ENCODE measurements at places on chromosomes 5 and 9.

GRCh38 chr9:86329649-86330048, 24.6 kb downstream of the TUT7 start:
- no peak for DNase-seq

DNA sequence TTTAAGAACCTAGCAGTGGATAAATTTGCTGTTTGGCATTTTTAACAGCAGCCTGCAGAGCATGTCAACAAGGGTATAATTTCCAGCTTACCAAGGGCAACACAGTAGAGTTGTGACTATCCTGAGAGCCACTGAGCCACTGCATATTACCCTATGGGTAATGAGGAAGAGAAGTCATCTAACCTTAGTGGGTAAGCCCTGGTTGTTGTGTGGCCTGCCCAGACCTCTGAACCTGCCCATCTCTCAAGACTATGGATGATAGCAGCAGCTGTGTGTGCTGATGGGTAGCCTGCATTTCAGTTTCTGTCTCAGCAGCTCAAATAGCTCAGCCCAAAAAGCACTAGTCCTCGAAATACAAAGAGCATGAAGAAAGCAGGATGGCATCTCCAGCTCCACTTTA, 56.1 kb upstream of the PIP5K1B start:
- no peak for DNase-seq

DNA sequence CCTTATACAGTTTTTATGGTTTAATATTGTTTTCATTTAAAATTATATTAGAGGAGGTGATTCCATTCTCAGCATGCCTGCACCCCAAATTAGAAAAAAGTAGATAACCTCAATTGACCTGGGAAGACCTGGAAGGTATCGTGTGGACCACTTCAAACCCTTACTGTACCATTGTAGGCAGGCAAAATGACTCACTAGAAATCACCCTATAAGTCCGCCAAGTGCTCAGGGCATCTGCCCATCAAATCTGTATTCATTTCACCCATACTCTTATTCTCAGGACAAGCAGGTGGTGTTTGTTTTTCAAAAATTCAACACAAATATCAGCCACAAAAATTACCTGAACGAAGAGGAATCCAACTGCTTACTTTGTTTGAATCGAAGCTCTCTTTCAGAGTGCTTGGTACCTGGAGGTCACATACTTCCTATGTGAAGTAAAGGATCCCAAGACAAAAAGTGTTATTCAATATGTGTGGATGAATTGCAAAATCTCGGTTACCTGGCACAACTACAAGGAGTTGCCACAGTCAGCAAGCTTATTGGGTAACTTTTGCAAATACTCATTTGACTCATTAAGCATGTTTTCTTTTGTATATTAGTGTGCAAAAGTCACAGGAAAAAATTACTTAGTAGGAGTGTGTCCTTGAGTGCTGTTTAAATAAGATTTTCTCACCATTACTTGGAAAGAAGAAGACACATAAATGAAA, 216.2 kb downstream of the ENC1 start:
- peak; percentile 13 for DNase-seq

- DNase-seq, result no peak
These were observed 65.1 kb downstream of the PLPPR1 start for GRCh38 chr9:101093620-101094019.

GRCh38 chr5:93403141-93403928, 177.7 kb downstream of the NR2F1-AS1 start:
- peak; percentile 2 for DNase-seq

DNA sequence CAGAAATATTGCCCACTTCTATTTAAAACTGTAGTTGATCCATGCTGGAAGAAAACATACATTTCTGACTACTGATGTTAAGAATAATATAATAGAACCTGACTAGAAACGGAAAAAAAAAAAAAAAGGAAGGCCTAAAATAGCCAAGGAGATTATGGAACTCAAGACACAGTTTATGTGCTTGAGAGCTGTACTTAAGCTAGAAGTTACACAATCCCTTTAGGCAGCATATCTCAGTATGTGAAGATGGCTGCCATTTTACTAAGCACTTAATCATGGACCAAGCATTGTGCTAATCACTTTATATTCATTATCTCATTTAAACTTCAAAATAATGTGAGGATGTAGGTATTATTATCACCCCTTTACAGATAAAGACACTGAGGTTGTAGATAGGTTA, 73.0 kb upstream of the NR4A3 start:
- DNase-seq, result no peak

DNA sequence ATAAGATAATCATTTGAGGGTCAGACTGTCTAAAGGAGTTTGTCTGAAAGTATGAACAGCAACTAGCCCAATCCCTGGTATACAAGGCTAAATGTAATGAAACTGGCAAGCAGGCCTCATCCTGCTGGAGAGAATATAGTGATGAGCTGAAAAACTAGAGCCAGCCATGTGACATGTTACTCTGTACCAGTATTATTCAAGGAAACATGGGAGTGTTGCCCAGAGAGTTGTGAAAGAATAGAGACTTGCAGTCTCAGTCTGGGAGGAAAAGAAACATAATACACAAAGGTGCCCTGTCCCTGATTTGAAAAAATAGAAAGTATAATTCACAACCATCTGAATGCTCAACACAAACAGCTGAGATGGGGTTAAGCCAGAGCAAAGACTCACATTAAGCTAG, 37.9 kb upstream of the HTR1A start:
- DNase-seq, result no peak

DNA sequence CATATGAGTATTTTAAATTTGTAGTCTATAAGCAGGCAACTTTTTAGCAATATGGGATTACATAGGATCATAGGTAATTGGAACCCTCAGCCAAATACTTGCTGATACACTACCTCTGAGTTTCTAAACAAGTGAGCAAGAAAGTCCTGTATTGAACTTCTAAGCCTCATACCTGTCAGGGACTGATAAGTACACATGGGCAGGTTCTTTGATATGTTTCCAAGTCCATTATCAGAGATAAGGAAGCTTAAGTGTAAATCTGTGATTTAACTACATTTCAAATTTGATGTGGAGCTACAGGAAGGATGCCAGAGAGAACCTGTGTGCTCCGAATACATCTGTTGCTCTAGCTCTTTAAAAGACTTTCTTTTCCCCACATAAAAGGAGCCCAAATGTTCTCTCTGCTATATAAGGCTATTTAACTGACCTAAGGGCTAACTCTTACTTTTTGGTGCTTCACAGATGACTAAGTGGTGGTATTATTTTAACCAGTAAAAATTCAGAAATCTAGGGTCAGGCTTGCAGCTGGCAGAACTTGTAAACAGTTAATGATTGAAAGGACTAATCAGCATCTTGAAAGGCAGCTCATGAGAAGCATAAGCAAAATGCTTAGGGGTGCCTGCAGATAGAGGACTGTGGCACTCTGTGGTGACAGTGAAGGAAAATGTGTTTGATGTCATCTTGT, 228.6 kb downstream of the NR3C1 start:
- DNase-seq, result no peak

DNA sequence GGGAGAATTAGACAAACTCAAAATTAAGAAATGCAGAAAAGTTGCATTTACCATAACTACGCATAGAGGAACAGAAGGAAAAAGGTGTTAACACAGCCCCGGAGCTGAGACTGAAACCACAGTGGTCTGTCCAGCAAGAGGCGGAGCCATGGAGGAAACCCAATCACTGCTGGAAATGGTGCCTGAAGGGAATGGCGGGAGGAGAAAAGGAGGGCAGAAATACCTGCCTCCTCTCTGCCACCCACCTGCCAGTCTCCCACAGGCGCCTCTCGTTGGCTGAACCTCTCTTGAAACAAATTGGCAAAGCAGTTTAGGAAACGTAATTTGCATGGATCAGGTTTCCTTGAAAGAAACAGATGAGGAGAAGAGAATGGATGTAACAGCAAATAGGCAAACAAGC, 9.7 kb upstream of the PRKACG start:
- DNase-seq, result peak; percentile 76

DNA sequence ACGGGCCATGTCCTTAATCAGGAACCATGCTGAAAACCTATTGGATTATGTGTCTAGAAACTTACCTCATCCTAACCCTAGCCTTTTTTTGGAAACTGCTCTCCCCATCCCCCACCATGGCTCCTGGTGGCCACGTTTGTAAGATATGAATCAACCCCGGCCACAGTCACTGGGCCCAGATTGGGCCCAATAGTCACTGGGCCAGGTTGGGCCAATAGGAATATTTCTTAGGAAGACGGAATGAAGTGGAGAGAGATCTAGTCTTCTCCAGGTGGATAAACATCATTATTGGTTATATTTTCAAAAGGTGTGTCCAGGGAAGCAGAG, 468.7 kb downstream of the ARHGEF28 start:
- DNase-seq, result no peak

DNA sequence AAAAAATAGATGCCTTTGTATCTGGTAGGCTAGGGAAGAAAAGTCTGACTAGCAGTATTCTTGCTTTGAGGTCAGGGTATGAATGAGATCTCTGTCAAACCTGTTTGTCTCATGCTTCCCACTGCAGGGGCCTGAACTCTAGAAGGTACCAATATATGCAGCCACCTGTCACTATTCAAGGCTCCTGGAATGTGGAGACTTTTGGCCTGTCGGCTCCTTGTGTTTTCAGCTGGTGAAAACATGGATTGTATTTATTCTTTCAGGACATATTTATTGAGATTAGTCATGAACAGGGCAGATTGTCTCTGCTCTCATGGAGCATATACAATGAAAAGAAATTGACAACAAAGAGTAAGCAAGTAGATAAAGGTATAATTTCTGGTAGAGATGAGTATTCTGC, 255.8 kb downstream of the ARHGAP26 start:
- peak; percentile 41 for DNase-seq

- DNase-seq, result no peak
These were observed 290.9 kb downstream of the CDK5RAP2 start for GRCh38 chr9:120289098-120289497.

DNA sequence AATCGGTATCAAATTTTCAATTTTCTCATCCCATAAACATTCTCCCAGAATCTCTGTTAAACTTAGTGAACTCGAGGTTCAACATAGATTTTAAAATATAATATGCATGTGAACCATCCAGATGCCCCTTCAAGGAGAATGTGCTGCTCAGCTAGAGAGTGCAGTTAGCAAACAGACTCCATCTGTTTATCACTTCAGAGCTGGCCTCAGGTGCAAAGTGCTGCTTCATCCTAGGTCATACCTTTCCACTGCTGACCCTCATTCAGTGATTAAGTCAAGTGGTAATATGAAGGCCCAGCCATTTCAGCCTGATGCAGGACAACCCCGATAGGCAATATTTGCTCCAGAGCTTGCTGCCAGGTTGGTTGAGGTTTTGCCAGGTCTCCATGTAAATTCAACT, 339.0 kb upstream of the POU5F2 start:
- DNase-seq, result peak; percentile 15

GRCh38 chr9:129885018-129885669, 49.9 kb downstream of the USP20 start:
- DNase-seq, result peak; percentile 34
